Myocyte (in vitro differentiated cells): ENCODE measurements at places on chromosomes 4 and X. TPM values are rescaled to one million over a fixed set of nuclear protein-coding genes. Genes with fewer than 3 reads are reported as not detected.
A peak's percentile ranks its signal among the peaks of the same experiment; 100 is the strongest.

GRCh38 chr4:184885602-184886001 lies 59.8 kb upstream of the ACSL1 start:
- no peak for DNase-seq

DNA sequence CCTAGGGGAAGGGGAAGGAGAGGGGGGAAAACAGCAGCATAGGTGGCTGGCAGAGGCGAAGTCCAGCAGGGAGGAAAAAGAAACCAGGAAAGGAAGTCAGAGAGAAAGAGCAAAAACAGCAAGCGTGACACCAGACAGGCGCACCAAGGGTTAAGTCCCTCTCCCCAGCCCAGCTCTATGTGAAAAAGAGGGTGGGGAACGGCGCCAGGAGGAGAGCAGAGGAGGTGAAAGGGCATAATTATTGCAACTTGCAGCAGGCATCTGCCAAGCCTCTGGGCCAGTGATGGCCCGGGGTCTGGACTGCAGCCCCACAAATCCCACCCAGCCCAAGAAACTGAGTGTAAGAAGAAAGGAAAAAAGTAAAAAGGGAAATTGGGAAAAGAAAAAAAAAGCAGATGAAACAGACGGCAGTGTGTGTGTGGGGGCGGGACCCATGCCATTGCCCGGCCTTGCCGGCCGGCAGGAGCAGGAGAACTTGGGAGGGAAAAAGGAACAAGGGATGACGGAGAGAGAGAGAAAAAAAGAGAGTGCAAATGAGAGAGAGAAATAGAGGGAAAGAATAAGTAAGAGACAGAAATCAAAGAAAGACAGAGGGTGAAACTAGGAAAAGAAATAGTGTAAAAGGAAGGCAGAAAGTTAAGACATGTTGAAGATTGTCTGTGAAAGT lies 14.1 kb upstream of the RHOXF2 start:
- DNase-seq: no peak

DNA sequence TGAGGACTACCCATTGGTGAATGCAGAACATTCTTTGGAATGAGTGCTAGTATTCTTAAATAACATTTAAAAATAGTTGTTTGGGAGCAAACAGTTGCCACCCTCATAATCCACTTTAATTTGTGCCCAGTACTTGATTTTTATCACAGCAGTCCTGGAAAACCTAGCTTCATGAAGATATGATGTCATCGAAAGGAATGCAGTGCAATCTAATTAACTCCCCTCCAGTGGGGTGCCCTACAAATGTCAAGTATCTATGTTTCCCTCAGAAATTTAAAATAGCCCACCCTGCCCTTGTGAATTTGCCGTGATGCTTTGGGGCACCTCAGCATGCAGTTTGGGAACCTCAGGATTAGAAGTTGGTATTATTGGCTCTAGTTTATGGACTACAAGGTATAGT lies 5.4 kb downstream of the RAB9A start:
- DNase-seq: no peak

DNA sequence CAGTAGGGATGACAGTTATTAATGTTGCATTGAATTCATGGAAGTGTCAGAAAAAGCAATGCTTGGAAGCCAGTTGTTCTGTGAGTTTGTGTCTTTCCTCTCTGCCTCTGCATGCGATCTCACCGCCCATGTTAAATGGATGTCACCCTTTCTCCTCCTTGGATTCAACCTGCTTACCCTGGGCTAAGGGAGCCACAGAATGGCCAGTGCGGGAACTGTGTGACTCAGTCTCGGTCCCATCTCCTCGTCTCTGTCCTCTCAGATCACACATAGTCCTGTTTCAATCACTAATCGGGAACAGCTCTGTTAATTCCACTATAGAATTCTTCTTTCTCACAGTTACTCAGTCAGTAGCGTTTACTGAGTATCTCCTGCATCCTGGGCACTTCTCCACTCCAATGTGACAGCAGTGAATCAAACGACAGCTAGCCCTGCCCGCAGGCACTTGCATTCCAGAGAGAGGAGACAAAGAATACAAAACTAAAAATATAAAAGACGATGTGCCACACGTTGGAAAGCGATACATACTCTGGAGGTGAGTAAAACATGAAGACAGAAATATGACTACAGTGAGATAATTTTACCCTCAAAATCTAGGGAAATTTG lies 53.6 kb upstream of the TLR3 start:
- DNase-seq: peak; percentile 19

DNA sequence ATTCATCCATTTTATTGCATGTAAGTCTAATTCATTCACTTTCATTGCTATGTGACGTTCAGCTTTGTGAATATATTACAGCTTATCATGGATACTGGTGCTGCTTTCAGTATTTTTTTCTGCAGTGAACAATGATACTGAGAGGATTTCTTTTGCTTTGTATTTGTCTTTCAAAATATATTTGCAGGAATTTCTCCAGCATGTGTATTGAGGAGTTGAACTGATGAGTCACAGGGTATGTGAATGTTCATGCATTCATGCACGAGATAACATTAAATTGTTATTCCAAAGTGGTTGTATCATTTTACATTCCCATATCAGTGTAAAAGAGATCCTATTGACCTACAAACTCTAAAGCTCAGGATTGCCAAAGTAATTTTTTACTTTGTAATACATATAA lies 283.8 kb upstream of the ARSJ start:
- peak; percentile 28 for DNase-seq

The ITGB1BP2 gene
- 109 and 135 TPM in 2 replicates for total RNA-seq

The GAGE12H gene
- total RNA-seq: not detected in 2 replicates

The GPR82 gene
- total RNA-seq: not detected in 2 replicates

The SLIT2 gene
- total RNA-seq: 3.1 and 3.4 TPM in 2 replicates
